Germinal center (tissue), 1 donor: ENCODE measurements at places on chromosomes 1 and 21.

GRCh38 chr21:17507591-17507990 lies 5.3 kb upstream of the CXADR start:
- DNase-seq = no peak

DNA sequence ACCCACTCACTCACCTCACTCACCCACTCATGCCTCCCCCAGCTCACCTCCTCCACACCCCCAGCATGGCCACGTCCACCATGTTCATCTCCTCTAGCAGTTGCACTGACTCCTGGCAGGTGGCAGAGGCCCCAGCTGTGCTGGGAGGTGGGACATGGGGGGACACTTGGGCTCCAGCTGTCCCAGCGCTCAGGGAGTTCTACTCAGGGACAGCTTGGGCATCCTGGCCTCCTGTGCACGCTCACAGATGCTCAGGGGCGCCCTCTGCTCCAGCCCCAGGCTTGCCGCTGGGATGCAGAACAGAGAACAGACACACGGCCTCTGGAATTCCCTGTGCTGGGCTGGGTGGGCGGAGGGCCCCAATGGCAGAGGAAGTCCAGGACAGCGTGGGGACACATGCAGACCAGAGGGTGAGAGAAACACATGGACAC lies 5.2 kb downstream of the KRTAP10-8 start:
- DNase-seq = no peak

DNA sequence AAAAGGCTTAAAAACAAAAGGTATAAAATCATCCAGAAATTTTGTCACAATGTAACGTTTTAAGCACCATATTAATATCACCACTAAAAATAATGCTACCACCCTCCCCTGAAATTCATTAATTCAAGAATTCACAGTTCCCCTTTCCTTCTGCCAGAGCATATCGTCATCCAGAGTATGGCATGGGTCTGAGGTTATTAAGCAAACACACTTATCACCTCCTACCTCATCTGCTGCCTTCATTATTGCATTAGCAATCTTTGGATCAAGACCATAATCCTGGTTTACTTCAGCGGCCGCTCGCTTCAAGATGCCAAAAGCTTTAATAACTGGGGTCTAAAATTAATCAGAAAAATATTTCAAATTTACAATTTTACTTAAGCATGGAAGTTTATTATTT lies 6.2 kb downstream of the FH start:
- DNase-seq = no peak

- DNase-seq = no peak
Measured at GRCh38 chr21:32448803-32449594, 36.5 kb downstream of the EVA1C start.

DNA sequence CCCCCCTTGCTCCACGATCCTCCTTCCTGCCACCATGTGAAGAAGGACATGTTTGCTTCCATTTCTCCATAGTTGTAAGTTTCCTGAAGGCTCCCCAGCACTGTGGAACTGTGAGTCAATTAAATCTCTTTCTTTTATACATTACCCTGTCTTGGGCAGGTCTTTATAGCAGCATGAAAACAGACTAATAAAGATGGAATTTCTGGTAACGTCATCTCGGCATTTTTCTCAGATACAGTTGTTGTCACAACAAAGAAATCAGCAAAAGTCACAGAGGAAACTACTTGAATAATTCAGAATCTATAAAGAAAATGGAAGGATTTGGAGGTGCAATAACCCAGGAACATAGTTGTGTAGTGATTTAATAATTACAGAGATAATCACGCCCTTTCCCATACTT lies 4.4 kb downstream of the APCS start:
- DNase-seq = no peak

GRCh38 chr1:152461544-152461943 lies 47.5 kb upstream of the CRNN start:
- DNase-seq = peak; percentile 33

DNA sequence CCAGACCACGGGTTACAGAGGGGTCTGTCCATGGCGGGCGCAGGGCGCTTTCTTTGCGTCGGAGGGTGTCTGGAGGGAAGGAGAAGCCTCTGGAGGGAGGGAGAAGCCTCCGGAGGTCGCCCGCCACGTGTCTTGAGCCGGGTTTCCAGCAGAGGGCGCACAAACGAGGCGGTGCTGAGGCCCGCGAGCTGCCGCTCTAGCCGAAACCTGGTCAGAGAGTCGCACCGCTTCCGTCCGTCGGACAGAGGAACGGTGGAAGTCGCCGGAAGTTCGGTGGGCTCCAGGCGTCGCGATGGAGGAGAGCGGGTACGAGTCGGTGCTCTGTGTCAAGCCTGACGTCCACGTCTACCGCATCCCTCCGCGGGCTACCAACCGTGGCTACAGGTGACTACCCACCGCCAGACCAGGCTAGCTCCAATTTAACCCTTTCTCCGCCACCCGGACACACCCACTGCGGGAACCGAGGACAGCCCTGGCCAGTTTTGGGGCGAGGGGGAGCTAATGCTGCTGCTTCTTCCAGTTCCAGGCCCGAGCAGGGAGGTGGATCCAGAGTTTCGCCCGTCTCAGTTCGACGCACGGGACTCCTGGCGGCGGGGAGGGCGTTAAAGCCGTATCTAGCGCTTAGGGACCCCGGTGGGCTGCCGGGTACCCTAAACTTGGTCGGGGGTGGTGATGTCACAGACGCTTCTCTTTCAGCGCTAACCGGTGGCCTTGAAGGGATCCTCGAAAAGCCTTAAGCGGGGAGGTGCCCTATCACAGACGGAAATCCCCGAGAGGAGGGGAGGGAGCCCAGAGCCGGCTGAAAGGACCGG lies at the start of gene NECAP2:
Gene NECAP2 (plus strand): TSS at position 255 of the 812 bp plus-strand sequence. CDS start 38 bp downstream, at position 293.
- DNase-seq = peak; percentile 90

DNA sequence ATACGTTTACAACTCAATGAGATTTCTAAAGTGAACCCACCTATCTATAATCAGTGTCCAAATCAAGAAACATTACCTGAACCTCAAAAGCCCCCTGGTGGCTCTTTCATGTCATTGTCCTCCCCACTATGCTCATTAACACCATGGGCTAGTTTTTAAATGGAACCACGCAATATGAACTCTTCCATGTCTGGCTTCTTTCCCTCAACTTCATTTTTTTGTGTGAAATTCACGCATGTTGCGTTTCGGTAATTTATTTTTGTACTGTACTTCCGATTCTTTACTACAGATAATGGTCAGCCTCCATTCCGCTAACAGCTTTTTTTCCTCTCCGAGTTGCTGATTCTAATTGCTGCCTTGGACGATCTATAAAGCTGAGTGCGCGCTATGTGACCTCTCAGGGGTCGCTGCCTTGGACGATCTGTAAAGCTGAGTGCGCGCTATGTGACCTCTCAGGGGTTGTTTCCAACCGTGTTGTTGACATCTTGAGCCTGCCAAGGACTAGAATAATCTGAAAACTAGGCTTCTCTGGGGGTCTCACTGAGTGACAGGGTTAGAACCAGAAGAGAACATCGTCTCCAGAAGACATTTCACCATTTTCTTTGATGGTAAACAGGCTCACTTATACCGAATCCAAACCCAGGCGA lies 1.1 kb upstream of the CACYBP start:
- peak; percentile 74 for DNase-seq

DNA sequence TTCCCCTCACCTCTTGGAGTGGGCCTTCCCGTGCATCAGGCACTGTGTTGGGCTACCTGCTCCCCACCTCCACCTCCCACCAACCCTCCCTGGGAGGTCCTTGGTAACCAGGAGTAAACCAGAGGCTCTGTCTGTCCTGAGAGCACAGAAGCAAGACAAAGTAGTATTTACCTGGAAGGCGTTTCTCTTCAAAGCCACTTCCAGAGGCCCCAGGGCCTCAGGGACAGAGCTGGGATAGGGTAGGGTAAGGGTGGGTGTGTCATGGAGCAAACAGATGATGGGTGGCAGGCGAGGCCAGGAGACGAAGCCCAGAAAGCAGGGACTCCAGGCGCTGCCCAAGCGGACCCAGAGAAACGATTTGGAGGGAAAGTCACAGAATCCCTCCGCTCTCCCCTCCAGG lies 77.2 kb upstream of the TARDBP start:
- no peak for DNase-seq

DNA sequence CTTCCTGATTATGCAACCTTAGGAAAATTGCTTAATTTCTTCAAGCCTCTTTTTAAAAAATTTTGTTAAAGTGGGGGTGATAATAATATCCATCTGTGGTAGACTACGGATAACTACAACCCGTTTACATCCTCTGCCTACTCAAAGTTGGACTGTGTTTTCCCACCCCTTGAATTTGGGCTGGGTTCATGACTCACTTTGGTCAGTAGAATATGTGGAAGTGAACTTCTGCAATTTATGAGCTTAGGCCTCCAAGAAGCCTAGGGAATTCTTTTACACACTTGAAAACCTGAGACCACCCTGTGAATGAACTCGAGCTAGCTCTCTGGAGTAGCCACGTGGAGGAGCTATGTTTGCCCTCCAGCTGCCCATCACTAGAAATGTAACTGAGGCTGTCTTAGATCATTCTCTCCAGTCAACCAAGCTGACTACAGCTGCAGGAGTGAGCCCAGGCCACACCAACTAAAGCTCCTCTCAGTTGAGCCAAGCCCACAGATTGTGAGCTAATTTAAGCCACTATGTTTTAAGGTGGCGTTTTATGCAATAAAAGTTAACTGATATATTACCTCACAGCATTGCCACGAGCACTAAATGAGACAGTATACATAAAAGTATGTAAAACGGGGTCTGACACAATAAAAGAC lies 29.6 kb upstream of the CACHD1 start:
- DNase-seq = no peak

DNA sequence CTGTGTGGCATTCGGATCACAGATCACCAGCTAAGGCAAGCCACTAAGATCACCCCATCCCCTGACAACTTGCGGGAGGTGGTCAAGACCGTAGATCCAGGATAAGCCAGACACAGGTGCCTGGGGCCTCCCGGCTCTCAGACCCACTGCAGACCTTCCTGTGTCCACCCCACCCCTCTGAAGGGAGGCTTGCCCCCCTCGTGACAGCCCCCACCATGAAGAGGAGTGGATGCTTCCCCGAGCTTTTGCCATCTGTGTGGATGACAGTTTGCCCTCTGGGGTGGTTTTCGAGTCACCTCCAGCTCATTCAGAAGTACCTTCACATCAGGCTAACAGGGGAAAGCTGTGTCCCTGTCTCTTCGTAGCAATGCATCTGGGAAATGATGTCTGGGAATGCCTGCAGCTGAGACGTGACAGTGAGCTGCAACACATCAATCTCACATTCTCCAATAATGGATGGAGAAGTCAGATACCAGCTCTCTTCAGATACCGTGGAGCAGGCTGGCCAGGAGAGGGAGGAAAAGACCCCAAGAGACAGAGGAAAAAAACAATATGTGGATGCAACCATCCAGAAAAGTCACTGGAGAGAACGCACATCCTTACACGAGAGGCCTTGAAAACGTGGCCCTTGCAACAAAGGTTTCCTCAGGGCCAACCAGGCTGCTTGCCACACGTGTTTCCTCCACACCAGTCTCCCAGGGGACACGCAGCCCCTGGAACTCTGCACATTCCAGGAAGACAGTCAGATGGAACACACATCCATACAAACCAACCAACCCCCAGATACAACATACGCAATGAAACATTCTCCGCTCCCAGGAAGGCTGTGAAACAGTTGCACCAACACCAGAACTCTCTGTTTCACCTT lies 20.4 kb upstream of the FHAD1 start:
- no peak for DNase-seq

- no peak for DNase-seq
Measured at GRCh38 chr1:156455362-156455761, 45.2 kb downstream of the MEF2D start.

GRCh38 chr1:18924221-18924691 lies 21.9 kb upstream of the ALDH4A1 start:
- no peak for DNase-seq
